ENCODE measurements at places on chromosomes 6 and 20. TPM values are rescaled to one million over a fixed set of nuclear protein-coding genes. Genes with fewer than 3 reads are reported as not detected.
A peak's percentile ranks its signal among the peaks of the same experiment; 100 is the strongest.

CDH22 gene
- not detected for total RNA-seq

MAP3K5 gene
- 27.9 TPM for total RNA-seq

EFCAB8 gene
- total RNA-seq = 0.78 TPM

SRMS gene
- not detected for total RNA-seq

OR12D3 gene
- not detected for total RNA-seq

- no peak for DNase-seq
These were observed 295.9 kb downstream of the GMDS start for GRCh38 chr6:1949538-1949937.

GRCh38 chr20:58224097-58224496, 4.4 kb downstream of the ANKRD60 start:
- DNase-seq = peak; percentile 13

- no peak for DNase-seq
These were observed 34.9 kb downstream of the PYGB start for GRCh38 chr20:25282796-25283195.

- DNase-seq = no peak
These were observed 855 bp upstream of the WFDC5 start for GRCh38 chr20:45115829-45116228.

GRCh38 chr6:161166176-161166575, 107.7 kb downstream of the AGPAT4 start:
- no peak for DNase-seq

- DNase-seq = no peak
These were observed 199.9 kb upstream of the PRDM1 start for GRCh38 chr6:105886066-105886813.

DNA sequence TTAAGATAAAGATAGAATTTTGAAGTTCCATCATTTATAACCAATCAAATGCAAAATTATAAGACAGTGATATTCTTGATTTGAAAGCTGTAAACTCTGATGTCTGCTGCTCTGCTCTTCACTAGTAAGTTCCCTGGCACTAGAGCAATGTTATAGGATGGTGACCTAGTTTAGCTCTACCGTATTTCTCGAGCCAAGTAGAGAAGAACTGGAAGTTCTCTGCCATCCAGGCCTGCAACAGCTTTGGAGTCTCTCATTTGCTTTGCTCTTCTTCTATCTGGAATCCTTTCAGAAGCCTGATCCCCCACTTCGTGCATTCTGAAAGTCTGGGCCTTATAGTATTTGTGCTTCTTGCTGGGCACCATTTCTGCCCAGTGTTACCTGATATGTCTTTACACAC, 100.3 kb downstream of the PLCB1 start:
- DNase-seq = no peak

DNA sequence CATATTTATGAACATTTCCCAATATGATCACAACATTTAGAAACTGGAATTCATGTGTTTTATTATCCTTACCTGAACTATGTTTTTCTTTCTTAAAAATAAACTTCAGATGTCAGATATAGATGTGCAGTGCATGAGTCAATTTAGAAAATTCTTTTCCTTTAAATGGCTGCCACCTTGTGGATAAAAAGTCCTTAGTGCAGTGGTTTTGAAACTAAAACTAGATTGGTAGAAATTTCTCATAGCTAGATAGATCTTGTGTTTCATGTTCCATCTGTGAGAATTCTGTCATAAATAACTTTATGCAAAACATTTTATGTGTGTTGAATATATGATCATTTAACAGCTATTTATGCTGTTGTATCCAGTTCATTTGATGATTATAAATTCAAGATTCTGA, 134.9 kb downstream of the KLHL32 start:
- no peak for DNase-seq

GRCh38 chr20:47610247-47610944, 108.7 kb downstream of the NCOA3 start:
- peak; percentile 79 for DNase-seq

DNA sequence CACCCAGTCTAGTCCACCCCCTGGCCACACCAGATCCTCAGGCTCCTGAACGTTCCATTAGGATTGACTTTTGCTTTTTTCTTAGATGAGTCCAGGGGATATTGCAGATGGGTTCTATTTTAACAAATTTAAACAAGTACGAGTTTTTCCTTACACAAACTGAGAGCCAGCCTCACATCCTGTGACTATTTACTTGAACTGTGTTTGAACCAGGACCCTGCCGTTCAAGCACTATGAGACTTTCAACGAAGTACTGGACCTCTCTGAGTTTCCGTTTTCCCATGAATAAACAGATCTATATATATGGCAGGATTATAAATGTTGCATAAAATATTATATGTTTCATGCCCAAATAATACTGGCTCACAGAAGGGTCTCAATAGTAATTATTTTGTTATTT, 1.4 kb upstream of the METTL24 start:
- no peak for DNase-seq

DNA sequence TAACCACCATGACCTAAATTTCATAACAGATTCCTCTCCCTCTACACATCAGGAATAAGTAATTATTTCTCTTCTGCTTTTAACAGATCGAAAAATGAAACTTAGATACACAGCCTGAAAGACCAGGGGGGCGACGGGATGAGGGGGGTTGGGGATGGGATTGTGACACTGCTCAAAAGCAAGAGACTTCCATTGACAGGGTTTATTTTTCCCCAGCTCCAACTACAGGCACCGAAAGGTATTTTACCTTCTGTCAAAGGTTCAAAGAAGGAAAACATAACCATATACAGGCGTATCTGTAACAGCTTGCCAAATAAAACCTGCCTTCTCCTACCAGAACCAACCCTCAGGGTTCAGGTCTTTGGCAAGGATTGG, 1.3 kb downstream of the EPHA7 start:
- DNase-seq = no peak

- no peak for DNase-seq
These were observed 525 bp downstream of the MACROD2 start for GRCh38 chr20:13995841-13996240.

DNA sequence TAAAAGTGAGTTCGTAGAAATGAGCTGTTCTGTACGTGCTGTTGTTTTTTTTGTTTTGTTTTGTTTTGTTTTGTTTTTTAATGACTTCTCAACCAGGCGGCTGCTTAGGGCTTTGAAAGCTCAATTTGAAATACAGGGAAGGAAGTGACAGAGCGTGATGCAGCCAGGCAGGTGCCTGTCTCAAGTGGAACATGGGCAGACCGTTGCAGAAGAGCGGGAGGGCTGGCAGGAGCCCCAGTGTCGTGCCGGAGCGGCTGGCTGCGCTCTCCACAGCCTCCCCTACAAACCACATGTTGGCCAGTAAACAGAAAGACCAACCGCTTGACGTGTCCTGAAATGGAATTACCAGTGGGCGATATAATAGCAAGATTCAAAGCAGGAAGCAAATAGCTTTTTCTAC, 164.9 kb upstream of the RREB1 start:
- no peak for DNase-seq

Measured in natural killer cell treated with Interleukin-12 subunit alpha and Interleukin-12 subunit beta and Interleukin-15 and Interleukin-18, amount 100 ng/mL, for 72 hours (primary cell).